ENCODE measurements at places on chromosomes 12 and 14.

DNA sequence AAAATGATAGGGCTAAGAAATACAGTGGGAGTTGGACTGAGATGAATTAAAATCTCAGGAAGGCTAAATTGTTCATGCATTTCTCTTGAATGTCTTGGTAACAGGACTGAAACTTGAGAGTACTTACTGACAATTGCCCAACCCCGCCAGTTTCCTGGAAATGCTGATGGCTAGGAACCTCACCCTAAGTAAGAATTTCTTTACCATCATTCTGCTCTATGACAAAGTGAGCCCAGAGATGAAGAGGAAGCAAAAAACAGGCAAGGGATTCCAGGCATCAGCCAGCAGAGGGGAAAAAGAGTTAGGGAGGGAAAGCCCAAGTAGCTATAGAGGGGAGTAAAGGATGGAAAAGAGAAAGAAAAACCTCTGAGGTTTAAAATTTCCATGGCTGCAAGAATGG, 397.7 kb downstream of the MDGA2 start:
- DNase-seq, result no peak

DNA sequence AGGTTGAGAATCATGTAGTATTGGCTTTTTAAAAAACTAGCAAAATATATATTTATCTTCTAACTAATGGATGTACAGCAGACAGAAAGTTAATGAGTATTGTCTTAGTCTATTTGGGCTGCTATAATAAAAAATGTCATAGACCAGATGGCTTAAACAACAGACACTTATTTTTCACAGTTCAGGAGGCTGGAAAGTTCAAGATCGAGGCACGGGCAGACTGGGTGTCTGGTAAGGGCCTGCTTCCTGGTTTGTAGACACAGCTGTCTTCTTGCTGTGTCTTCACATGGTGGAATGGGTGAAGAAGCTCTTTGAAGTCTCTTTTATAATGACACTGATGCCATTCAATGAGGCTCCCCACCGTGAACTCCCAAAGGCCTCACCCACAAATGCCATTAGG, 70.1 kb upstream of the KRR1 start:
- DNase-seq, result no peak

DNA sequence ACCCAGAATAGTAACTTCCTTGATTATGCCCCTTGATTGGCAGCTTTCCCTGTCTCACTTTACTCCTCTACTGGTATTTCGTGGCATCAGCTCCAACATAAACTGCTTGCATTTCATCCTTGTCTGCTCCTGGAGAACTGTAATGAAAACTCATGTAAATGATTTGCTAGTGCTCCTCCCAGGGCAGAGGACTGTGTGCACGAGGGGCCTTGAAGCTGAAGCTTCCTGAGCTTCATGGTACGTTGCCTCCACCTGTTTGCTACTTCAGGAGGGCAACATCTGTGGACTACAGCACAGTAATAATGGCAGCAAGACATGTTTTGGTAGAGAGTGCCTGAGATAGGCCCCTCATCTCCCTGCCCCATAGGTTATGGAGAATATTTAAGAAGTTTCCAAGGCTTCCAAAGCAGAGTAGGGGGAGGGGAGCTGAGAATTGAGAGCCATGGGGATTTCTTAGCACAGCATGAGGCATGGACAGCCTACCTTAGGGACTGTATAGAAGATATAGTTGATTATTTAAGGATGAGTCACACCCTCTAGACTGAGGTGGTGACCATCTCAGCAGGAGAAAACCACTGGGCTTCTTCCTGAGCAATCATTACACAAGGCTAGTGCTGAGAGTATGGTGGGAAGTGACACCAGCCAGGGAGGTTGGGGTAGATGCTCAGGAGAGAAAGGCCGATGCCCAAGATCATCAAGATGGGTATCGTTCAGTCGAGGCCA, 29.5 kb downstream of the CCDC198 start:
- DNase-seq, result no peak

GRCh38 chr12:109871668-109872314, 8.6 kb downstream of the GLTP start:
- no peak for DNase-seq

Measured in ureter (tissue), 1 donor.